RPMI7951 (cell line): ENCODE measurements at places on chromosomes 2 and 18. TPM values are rescaled to one million over a fixed set of nuclear protein-coding genes. Genes with fewer than 3 reads are reported as not detected.

DNA sequence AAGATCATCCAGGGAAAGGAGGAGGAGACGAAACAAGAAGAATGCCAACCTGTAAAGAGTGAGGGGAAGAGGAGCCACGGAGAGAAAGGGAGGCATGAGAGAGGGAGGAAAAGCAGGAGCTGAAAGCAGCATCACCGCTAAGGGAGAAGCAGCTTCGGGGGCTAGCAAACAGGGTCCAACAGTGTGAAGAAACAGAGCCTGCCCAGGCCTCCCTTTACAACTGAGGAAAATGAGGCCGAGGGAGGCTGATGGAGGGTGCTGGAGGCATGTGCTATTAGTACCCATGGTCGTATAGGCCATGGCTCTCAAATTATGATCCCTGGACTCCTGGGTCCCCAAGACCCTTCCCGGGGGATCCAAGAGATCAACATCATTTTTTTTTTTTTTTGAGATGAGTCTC lies 50.4 kb upstream of the ASPRV1 start:
- no peak for DNase-seq

DNA sequence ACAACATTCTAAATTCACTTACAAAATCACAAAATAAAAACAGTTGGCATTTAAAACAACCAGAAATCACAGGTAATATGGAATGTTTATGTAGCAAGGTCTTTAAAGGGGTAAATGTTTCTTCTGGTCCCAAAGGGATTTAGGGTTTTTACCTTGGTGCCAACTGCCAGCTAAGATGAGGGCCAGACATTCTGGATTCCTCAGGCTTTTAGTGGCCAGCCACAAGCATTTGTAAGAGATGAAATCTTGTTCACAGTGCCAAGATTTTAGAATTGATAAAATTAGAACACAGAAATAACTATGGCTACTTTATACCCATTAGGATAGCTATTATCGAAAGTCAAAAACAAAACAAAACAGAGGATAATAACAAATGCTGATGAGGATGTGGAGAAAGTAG lies 60.4 kb upstream of the CDKL4 start:
- peak; percentile 29 for DNase-seq

GRCh38 chr2:189372688-189373257 lies 68.5 kb upstream of the WDR75 start:
- DNase-seq = no peak

DNA sequence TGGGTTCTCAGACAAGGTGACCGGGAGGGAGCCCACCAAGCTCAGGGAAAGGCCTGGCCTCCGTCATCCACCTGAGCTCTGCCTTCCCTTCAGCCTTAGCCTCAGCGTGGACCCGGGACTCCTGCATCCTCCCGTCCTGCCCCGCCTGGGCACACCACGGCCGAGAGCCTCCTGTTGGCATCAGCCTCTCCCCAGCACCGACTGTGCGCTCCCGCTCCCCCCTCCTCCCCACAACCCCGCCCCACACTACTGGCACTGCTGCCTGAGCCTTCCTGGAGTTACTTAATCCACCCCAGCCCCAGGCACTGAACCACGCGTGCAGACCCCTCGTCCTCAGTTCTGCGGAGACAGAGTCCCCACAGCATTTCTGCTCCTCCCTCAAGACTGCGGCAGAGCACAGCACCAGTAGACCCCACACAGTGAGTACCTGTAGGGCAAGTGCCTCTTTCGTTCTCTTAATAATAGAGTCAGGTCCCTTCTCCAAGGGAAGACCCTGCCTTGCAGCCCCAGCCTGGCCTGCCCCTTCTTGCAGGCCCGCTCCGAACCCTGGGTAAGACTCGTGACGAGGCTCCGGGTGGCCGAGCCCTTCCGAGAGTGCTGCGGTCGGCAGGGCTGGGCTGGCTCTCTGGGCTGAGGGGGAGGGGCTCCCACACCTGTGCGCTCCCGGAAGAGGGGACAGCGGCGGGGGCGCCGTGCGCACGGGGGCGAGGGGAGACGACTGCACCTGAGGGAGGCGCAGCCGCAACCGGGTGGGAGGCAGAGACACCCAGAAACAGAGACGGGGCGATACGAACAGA lies at the start of gene AMER3:
Gene AMER3, plus strand, starts transcription at position 285 of the 797 bp plus-strand sequence. CDS start 6,533 bp downstream, outside the sequence.
- DNase-seq = no peak

DNA sequence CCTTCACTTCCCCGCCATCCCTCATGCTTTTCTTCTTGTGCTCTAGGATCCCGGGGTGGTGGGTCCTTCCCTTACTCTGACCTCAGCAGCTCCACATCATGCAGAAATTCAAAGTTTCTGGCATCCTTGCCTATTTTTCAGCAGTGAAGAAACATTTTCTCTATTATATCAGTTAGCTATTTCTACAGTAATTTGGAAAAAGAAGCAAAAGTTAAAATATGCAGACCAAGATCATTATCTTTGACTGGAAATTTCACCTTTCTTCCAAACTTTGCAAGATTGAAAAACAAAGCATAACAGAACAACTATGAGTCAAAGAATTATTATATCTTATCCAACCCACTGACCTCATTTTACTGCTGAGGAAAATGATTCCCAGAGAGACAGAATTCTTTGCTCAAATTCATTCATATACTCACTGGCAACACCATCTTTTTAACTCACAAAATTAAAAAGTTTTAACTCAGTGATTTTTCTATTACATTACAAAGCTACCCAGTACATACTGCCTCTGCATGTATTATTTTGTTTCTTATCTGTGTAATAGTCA lies 40.5 kb downstream of the ANTXR1 start:
- DNase-seq = no peak

DNA sequence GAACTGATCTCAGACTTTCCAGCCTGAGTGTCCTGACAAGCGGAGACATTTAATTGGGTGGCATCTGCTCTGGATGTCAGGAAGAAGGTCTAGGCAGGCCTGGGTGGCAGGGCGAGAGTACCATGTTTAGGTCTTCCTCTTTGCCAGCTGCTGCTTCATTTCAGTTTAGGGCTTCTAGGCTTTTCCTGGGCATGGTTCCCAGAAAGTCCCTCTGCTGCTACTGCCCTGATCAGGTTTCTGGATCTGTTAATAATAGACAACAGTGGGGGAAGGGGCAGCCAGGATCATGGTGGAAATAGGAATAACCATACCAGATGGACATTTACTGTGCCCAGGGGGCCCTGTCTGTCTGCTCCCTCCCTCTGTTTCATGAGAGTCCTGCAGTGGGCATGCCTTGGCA lies 2.3 kb upstream of the PLCD4 start:
- DNase-seq = peak; percentile 64

GRCh38 chr2:177403838-177404237 lies 11.3 kb downstream of the AGPS start:
- no peak for DNase-seq

DNA sequence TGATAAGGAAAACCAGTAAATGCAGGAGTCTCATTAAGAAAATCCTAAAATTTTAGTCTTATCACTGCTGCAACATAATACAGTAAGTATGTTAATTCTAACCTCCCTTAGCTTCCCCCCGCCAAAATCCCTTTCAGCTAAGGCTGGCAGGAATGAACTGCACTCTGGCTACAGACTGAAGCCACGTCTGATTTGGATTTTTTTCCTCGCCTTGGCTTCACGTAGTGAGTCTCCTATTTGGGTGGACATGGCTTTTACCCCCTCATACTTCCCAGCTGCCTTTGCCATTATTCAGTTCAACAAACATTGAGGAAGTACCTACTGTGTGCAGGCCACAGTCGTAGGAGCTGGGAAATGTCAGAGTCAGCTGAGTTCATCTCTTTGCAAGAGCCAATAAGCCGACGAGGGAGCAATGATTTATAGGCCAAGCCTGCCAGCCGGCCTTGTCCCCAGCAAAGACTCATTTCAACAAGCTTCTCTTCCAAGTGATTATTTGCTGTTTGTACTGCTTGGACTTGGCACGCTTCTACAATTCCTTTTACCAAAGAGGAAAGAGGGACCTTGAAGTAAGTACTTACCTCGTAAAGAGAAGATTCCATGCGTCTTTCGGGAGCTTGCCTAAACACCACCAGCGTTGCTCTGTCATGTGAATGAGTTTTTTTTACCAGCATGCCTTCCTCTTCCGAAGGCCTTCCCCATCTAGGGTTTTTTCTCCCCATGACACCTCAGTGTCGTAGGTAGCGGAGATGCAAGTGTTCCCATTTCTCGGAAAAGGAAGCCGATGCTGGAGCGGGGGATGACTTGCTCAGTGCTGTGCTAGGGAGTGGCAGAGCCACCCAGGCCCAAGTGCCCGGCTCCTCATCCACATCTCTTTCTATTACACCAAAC lies 138.6 kb downstream of the KLHL29 start:
- DNase-seq = no peak

GRCh38 chr18:27500531-27500930 lies 315.4 kb upstream of the CHST9 start:
- no peak for DNase-seq

DNA sequence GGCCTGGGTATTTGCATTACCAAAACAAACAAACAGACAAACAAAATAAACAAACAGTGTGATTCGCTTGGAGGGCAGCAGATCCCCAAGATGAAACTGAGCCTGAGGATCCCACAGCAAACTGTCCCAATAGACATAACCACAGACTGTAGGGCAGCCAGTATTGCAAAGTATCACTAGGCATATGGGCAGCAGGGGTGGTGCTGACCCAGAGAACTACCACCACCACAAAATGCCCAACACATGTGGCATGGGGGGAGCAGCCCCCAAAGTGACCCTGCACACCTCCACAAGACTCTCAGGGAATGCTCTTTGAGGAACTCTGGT lies 330.1 kb downstream of the CYRIA start:
- DNase-seq = no peak

Gene CENPA
- total RNA-seq = 67.8 and 82.6 TPM in 2 replicates

Gene CCDC121
- total RNA-seq = 1.8 and 2.2 TPM in 2 replicates

Gene MALL
- 3.8 and 4.2 TPM in 2 replicates for total RNA-seq
